Activated T-cell treated with anti-CD3 and anti-CD28 coated beads, Interleukin-2, amount 50 U/mL, for 48 hours (primary cell): ENCODE measurements at places on chromosomes 2 and 18.

- no peak for DNase-seq
Observed at GRCh38 chr2:196182439-196183171, 11.2 kb upstream of the STK17B start.

DNA sequence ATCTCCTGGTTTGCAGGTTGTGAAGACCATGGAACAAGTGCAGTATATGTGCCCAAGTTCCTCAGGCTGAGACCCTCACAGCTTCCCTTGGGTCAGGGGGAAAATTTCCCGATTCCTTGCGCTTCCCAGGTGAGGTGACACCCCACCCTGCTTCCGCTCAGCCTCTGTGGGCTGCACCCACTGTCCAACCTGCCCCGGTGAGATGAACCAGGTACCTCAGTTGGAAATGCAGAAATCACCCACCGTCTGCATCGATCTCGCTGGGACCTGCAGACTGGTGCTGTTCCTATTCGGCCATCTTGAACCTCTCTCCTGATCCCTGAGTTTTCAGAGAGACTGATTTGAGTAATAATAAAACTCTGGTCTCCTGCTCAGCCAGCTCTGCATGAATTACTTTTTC is 30.6 kb downstream of the CHCHD5 start:
- no peak for DNase-seq

DNA sequence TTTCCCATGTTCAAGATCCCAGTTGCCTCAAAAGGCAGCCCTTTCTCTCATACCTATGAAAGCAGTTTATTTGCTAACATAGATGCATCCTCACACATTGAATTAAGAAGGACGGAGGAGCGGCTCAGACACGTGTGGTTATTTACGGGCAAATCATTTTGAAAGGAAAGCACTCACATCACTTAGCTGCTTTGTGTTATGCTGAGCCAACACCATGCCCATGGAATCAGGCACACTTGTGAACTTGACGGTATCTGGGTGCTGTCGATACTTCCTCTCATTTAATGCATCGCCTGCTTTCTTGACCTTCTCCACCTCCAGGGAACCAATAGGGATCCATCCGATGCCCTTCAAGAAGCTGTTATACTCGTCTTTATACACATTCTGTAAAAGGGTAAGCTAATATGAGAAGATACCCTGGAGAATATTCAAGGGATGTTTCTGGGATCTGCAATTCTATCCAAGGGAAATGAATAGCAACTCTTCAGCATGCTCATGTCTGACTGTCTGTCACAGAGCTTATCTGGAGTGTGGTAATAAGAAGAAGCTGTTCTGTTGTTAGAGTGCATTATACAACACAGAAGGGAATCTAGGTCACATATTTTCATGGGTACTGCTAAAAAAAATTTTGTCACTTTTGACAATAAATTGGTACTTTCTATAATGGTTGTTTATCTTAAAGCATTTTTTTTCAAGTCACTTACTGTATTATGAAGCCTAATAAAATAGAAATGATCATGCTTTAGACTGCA is 63.3 kb downstream of the NEB start:
- no peak for DNase-seq

- no peak for DNase-seq
Observed at GRCh38 chr2:63432373-63432772, 155.9 kb downstream of the WDPCP start.

DNA sequence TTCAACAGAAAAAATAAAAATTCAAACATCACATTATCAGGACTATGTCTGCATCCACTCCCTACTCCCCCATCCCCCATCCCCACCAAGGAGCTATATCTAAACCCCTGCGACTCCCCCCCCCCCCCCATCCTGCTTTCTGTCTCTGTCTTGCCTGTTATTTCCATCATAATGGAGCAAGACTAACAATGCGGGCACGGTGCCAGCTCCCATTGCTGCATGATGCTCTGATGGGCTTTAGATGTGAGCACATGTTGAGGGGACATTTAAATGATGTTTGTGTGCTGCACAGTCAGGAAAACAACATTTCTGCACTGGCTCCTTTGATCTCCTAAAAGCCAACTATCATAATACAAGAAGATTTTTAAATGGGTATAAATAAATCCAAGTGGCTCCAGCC is 644.2 kb upstream of the SETBP1 start:
- no peak for DNase-seq
